Activated T-cell treated with anti-CD3 and anti-CD28 coated beads, Interleukin-2, amount 50 U/mL, for 1 hour (primary cell): ENCODE measurements at places on chromosomes 2 and 18.

DNA sequence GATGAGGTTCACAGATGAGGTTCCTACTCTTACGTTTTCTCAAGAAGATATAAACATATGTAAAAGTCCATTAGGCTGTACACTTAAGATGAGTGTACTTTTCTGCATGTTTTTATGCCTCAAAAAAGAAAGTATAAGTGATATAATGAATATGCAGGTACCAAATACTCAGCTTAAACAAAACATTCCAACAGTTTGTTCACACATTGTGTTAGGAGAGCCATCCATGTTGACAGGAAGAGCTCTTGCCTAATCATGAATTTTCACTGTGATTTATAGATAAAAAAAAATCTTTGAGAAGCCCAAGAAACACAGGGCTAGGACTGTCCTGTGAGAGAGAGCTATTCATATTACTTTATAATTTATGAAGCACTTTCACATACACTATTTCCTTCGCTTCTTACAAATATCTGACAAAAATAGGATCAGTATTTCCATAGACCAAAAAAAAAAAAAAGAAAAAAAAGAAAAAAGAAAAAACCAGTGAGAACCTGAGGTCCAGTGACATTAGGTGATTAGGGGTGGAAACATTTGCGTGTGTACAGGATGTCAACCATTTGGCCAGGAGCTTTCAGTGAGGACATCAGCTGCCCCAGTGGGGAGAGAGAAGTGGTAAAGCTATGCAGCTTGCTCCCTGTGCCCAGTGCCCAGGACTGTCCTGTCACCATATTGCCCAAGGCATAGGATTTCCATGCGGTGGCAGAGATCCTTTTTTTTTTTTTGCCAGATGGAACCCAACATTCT is 38.7 kb downstream of the BUB1 start:
- DNase-seq, result no peak

GRCh38 chr2:216245391-216245975 is 126.8 kb downstream of the MARCHF4 start:
- DNase-seq, result no peak

DNA sequence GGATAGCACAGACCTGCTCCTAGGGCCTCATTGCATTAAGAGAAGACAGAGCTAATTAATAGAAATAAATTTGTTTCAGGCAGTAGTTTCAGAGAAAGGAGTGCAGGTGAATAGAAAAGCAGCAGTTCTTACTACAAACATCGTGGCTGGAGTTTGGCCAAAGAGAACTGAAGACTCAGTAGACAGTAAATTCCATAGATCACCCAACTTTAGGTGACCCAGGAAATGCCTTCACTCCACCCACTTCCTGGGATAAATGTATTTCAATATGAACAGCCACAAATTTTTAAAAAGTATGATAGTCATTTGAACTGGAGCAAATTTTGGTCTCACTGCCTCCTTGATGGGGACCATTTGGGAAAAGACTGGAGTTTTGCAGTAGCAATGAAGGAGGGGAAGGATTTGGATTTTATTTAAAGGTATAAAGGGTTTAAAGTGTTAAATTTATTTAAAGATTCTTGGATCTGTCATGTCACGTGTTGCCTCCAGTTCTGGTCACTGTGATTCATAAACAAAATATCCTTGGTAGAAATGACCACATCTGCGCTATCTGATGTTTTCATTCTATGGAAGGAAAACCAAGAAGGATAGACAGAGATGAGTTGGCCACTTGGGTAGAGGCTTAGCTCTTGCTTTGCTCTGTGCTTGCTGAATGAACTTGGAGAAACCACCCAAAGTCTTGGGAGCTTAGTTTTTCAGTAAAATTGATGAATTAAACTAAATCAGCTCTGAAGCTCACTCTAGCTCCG is 390.2 kb downstream of the THSD7B start:
- DNase-seq, result no peak

DNA sequence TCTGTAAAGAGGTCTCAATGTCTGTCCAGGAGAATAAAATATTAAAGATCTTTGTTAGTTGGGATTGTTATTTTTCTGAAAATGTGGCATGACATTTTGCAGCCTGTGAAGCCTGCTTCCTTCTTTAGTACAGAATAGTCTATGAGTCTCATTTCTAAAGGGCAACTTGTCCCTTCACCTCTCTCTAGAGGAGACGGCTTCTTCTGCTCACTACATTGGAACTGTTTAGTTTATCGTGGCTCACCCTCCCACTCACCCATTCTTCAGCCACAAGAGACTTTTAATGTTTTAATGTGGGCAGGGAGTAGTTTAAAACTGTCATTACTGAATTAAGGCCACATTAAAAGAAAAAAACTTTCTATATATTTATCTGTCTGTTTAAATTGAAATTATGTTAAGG is 161.0 kb downstream of the BARD1 start:
- DNase-seq, result no peak

DNA sequence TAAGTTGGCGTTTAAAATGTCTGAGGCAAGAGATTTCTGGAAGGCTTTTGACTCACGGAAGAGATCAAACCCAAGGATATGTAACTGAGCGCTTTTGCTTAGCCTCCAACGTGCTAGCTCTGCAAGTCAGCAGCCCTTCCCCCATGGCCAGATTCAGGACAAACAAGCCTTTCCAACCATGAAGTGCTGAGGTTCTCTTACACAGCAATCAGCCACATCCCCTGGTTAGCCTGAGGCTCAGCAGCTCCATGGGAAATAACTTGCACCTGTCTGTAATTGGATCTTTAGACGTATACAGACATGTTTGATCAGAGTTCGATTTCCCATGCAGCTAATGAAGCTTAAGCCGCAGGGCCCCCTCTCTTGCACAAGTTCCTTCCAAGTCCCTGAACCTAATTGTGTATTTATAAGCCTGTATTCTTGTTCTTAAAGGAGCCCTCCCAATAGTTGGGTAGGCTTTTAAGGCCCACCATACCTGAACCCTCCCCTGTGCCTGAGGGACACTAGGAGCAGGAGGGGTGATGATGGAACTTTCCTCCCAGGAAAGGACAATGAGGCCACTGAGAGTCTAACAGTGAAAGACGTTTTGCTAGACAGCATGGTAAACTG is 2.1 kb upstream of the TMEM131 start:
- no peak for DNase-seq

GRCh38 chr18:24543086-24543794 is 82.8 kb downstream of the HRH4 start:
- DNase-seq, result no peak
